ENCODE measurements at places on chromosomes 7 and 10.

GRCh38 chr7:95263785-95264362, 60.5 kb downstream of the PON1 start:
- no peak for DNase-seq

DNA sequence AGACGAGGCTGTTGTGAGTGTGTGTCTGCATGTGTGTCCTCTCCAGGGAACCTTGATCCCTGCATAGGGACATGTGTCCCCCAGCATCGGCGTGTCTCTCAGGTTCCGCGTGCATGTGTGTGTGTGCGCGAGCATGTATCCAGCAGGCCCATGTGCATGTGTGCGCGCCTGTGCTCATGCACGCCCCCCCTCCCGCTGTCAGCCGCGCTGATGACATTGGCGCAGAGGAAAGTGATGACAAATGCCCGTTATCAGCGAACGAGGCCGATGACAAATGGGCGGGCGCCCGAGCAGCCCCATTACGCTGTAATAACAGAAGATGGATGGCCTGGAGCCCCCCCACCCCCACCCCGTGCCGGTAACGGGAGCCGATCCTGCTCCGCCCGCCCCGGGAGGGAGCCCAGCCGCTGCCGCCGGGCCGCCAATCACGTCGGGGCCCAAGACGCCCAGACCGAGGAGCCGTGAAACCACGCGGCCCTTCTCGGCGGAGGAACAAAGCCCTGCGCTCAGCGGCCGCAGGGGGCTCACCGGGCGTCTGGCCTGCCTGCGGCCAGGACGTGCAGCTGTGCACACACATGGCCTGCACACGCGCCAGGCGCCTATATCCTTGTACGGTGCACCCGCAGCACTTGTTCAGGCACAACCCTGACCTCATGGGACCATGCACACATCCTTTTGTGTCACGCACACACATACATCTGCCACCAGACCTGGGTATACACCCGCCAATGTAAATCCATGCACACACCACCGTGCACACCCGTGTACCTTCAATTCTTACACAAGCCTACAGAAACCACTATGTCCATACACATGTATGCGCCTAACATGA, 21.5 kb downstream of the POLL start:
- DNase-seq = no peak

DNA sequence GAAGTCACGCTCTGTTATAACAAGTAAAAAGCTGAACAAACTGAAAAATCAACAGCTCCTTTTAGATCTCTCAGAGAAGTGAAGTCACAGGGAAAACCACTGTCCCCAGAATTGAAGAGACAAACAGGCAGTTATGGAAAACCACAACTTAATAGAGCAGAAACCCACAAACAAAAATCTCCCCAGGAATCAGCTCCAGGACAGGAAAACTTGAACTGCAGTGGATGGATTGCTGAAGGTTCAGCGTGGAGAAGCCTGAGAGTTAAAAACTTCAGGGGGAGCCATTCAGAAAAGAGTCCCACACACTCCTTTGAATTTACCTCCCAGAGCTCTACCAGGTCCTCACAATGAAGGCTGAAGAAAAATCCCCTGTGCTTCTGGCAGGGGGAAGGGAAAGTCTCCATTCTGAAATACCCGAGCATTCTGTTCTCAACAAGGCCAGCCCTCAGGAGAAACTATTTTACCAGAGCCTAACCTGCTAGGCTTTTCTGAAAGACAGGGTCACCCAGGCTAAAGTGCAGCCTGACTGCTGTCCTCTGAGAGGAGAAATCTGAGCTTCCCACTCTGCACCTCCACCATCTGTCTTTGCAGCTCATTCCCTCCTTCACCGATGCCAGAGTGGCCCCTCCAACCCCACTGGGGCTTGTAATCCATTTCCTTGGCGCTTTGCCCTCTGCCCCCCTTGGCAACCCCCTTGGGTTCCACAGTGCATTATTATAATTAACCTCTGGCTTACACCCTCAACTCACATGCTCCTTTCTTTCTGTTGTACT, 65.0 kb upstream of the CCNY start:
- no peak for DNase-seq

DNA sequence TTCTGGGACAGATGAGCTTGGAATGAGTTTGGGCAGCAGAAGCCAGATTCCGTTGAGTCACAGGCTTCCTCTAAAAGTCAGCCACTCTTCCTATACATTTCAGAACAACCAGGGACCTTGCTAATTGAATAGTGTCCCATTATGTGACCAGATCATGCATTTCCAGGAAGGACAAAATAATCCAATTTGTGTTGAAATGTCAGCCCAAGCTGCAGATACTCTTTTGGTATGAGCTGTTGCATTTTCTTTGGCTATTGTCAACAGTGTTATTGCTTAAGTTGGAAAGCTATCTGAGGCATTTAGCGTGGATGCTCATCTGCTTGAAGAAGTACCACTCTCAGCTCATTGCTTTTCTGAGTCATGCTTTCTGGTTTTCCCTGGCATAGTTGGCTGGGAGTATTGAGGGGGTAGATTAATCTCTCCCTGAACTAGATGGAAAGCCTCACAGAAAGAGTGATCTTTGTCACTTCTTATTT, 223.7 kb upstream of the HABP2 start:
- DNase-seq = no peak

DNA sequence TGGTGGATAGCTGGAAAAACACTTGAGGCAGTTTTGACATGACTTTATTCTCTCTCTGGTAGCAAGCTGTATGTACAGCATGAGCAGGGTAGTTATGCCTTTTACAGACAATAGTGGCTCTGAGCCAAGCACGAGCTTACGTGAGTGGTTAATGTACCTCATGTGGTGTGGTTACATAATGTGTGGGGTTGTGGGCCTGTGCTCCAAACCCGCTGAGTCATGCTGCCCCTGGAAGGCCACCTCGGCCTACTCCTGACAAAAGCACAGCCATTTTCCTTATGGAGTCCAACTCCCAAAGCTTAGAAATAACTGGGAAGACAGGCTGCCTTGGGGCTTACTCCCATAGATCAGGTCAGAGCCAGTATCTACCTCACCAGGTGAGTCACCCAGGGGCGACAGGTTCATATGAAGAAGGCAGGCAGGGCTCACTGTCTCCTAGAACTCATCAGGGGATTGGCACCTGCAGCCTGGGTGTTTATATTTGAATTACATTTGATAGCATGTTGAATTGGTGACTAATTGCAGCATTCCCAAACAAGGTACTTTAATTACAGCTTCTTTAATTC, 404.5 kb downstream of the ADRA2A start:
- no peak for DNase-seq

DNA sequence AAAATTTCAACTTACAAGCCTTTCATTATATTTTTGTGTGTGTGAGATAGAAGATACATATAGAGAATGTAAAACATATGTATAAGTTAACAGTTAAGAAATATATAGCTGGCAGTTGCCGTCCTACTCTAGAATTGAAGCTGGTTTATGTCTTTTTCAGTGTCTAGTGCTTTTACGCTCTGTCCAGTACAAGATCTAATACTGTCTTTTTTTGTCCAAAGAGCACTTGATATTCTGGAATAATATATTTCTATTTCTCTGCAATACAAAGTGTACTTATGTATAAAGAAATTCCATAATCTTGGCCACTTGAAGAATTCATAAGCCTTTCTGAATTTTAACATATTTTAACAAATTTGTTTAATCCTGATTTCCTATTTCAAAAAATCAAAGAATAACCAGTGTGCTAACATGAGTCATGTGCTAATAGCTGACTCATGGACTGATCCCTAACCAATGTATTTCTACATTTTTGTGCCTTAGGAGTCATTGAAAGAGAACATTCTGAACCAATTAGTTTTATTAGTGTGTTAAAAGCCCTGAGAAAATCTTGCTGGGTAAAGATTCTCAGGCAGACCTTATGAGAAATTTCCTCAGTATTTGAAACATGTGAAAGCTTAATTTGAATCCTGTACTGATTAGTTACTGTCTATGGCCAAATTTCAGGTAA, 73.2 kb upstream of the CCAR1 start:
- no peak for DNase-seq

DNA sequence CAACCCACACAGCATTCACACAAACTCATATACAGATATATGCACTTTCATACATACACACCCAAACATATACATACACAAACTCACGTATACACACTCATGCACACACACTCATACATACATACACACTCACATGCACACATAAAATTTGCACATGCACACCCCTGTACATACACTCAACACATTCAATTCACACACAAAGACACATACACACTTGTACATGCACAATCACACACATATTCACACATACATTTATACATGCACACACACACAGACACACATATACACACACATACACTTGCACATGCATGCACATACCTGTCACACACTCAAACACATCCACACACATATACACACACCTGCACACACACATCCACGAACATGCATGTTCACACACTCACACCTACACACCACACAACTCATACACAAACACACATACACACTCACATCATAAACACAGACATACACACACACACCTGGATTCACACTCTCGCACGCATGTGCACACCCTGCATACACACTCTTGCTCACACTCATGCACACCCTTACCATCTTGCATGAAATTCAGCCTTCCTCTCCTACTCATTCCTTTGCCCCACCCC, 451.2 kb downstream of the GRID1 start:
- DNase-seq = no peak

- DNase-seq = no peak
Observed at GRCh38 chr7:26978146-26978545, 113.8 kb upstream of the SKAP2 start.

DNA sequence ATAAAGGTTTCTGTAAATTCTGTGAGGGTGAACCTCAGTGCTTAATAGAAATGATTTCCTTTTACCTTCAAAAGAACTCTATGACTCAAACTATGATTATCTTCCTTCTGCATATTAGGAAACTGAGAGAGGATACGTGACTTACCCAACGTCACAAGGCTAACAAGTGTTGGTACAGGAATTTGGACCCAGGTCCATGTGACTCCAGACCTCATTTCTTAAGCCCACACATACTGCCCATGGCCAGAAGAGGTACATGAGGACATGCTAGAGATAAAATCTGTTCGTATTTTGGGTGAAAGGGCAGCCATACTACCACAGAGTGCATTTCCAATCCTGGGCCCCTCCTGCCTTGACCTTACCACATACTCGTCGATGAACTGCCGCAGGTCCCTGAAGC, 61.5 kb upstream of the TM9SF3 start:
- DNase-seq = no peak

DNA sequence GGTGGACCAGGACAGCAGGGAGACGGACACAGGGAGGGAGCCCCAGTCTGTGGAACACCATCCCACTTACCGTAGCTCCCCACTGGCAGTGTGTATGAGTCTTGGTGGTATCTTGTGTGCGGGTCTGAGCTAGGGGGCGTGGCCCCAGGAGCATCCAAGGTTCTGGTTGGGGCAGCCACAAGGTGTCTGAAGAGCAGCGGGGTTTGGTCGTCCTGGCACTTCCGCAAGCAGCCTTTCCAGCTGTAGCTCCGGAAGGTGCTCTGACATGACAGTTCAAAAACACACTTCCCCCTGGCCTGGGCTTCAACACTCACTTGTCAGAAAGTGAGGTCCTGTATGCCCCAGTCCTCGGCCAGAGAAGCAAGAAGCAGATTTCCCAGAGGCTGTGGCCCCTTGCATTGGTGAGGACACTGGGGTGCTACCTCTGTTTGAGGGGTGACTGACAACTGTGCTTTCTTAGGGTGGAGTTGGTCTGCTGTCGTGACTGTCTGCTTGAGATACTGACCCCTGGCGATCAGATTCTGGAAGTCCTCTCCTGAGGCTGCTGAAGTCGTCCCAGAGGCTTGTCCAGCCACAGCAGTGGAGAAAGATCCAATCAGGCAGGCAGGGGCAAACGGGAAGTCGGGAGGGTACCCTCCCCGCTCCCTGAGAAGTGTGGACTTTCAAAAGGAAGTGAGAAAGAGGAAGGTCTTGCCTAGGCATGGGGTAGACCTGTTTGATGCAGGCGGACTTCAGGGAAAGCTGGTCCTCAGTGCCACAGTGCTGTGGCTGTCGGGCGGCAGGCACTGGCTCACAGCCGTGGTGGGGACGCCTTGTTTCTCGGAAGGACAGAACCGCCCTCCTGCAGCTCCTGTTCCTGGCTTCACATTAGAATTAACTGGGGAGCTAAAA, 51.4 kb upstream of the PFKFB3 start:
- no peak for DNase-seq

Data from NCI-H446 treated with DMSO at 0.1 percent for 48 hours (cell line).